ENCODE measurements at places on chromosomes 2 and 18.
A peak's percentile ranks its signal among the peaks of the same experiment; 100 is the strongest.

GRCh38 chr18:7608174-7608550, 41.0 kb downstream of the PTPRM start:
- no peak for DNase-seq

DNA sequence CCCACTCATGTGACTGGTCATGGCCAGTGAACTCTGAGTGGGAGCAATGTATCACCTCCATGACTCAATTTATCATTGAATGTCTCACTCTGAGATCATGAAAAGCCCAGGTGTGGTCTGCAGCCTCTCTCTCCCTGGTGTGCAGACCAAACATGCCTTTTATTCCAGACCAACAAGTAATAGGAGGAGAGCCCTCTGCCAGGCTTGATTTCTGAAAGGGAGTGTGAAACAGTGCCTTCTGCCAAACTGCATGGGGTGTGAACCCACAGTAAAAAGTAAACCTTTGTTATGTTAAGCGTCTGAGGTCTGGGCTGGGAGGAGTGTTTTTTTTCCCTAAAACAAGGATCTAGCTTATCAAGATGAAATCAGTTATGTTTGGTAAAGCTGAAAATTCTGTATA, 601.2 kb downstream of the ADCYAP1 start:
- no peak for DNase-seq

DNA sequence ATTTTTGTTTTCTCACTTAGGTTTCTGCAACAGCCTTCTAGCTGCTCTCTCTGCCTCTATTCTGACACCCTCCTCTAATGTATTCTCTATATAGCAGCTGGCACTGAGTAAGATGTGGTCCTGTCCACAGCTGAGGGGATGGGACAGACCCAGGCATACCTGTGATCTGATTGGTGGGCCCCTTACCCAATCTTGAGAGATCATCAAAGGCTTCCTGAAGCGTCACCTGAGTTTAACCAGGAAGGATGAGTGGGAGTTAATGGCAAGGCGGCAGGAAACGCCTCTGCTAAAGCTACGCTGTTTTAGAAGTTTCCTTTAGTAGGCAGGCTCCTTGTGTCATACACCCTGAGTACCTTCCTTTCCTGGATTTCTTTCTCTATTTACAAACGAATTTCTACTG, 5.7 kb upstream of the TET3 start:
- no peak for DNase-seq

- DNase-seq, result no peak
These were observed 12.0 kb upstream of the GALM start for GRCh38 chr2:38653715-38654527.

DNA sequence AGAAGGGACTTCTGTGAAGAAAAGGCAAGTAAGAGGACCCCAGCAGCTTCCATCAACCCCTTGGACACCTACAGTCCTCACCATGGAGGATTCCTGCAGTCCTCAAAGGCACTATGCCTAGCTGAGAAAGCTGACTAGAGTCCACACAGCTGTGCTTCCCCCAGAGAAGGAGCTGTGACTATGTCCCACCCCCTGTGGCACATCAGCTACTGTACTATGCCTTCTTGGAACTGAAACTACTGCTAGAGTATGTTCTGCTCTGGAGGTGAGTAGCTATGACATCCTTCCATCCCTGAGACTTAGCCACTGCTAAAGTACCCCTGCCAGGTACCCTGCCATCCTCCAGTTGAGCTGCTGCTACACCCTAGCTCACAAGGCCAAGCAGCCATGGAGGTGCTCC, 690.2 kb upstream of the CHAC2 start:
- DNase-seq, result no peak

- no peak for DNase-seq
These were observed 460.5 kb downstream of the ERBB4 start for GRCh38 chr2:212078103-212078502.

DNA sequence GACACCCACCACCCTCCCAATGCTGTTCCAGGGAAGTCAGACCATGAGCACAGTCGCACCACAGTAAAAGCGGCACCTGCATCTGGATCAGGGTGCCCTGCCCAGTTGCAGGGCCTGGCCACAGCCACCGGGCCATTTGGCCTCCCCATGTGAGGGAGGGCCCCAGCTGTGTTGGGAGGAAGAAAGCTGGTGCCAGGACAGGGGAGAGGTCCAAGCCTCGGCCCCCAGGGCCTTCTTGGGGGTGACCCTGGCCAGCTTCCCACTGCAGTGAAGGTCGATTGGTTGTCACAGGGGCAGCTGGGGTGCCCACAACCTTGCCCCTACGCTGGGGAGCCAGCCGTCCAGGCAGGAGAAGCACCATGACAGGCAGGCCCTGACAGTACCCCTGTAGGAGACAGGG, 183.2 kb upstream of the RAB6C start:
- no peak for DNase-seq

GRCh38 chr18:48215876-48216638, 193.1 kb downstream of the ZBTB7C start:
- no peak for DNase-seq

GRCh38 chr2:114286438-114286837, 156.0 kb upstream of the DPP10 start:
- no peak for DNase-seq

- DNase-seq, result no peak
These were observed 235.4 kb downstream of the NDUFA10 start for GRCh38 chr2:239789711-239790110.

GRCh38 chr2:104976603-104977120, 61.2 kb upstream of the MRPS9 start:
- DNase-seq, result no peak

DNA sequence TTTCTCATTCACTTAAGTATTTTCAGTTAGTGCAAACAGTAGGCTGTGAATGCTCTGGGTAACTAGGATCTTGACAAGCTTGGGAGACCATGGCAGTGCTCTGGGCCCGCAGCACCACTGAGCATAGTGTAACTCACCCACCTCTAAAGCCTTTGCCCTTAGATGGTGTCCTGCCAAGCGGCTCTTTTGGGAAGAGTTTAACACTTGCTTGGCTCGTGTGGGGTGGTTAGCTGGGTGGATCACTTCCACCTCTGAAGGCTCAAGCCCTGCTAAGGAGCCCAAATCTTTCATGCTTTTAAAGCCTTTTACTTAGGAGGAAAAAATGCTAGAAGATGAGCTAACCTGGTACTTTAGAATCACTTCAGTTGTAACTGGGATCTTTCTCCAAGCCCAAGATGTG, 33.9 kb downstream of the PTPN18 start:
- no peak for DNase-seq

DNA sequence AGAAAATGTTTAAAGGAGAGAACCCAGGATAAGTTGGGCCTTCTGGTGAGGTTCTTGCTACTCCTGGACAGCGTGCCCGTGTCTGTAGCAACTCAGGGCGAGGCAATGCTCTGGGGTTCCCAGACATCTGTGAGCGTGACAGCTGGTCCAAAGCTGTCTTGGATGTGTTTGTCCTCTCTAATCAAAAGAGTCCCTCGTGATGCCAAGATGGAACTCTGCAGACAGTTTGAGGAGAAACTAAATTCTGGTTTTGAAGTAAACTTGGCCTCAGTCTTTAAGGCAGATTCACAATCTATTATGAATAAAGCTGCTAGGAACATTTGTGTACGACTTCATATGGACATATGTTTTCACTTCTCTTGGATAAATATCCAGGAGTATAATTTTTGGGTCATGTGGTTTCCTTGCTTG, 47.3 kb downstream of the TMEM17 start:
- DNase-seq, result no peak

- DNase-seq, result no peak
These were observed 156.7 kb downstream of the SLC4A3 start for GRCh38 chr2:219784178-219784577.

DNA sequence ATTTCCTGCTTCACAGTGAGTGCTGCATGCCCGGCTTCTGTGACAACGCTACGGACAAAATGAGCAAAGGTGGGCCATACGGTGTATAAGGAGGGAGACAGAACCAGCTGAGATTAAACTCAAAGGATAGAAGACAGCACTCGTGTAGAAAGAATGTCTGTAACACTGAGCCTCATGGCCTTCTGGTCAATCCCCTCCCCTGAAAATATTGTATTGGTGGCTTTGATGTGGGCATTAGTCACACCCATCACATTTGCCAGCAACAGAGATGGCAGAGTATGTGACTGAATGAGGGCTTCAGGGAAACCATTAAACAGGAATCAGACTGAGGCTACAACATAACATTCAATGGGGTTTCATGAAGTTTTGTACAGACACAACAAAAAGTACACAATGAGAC, 287.8 kb upstream of the CCDC68 start:
- DNase-seq, result no peak

- no peak for DNase-seq
These were observed 84.0 kb downstream of the DPP4 start for GRCh38 chr2:161990036-161990435.

GRCh38 chr2:24121469-24121868, 1.7 kb downstream of the PFN4 start:
- DNase-seq, result no peak

- DNase-seq, result no peak
These were observed 42.6 kb downstream of the MYO1B start for GRCh38 chr2:191287820-191288219.

DNA sequence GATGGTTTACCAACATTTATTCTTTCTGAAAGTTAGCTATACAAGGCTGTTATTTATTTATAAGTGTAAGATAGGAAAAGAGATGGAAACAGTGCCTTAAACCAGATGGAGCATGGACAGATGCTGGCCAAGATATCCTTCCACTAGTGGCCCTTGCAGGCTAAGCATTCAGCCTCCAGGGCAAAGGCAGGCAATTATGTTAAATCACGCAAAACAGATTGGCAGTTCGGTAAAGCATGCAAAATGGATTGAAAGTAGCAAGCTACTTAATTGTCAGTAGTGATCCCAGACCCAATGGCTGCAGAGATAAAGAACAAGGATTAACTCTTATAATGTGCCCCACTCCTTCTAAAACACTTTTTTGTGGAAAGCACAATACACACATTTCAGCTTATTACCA, 105.4 kb upstream of the MAP4K3 start:
- no peak for DNase-seq

GRCh38 chr2:217099561-217099960, 239.7 kb upstream of the TNP1 start:
- no peak for DNase-seq

GRCh38 chr2:186984481-186984880, 135.5 kb upstream of the ZSWIM2 start:
- DNase-seq, result no peak

DNA sequence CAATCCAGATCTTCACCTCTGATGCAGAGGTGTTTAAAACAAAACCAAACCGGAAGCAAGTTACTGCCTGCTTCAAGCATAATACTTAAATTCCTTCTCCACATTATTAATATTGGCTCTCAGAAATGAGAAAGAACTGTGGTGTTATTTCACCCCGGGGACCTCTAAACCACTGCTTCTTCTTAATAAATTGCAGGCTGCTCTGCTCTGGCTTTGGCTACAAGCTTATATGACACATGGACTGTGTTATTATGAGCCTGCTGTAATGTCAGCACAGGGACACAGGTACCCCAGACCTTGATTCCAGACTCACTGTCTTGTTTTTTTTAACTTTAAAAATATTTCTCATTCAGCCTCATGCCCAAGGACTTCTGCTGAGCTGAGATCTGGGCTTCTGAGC, 45.1 kb downstream of the ST6GAL2 start:
- no peak for DNase-seq

- DNase-seq, result no peak
These were observed 255.1 kb downstream of the EIPR1 start for GRCh38 chr2:3122525-3122924.

- peak; percentile 77 for DNase-seq
These were observed 163.9 kb downstream of the LDLRAD4 start for GRCh38 chr18:13382366-13382953.

DNA sequence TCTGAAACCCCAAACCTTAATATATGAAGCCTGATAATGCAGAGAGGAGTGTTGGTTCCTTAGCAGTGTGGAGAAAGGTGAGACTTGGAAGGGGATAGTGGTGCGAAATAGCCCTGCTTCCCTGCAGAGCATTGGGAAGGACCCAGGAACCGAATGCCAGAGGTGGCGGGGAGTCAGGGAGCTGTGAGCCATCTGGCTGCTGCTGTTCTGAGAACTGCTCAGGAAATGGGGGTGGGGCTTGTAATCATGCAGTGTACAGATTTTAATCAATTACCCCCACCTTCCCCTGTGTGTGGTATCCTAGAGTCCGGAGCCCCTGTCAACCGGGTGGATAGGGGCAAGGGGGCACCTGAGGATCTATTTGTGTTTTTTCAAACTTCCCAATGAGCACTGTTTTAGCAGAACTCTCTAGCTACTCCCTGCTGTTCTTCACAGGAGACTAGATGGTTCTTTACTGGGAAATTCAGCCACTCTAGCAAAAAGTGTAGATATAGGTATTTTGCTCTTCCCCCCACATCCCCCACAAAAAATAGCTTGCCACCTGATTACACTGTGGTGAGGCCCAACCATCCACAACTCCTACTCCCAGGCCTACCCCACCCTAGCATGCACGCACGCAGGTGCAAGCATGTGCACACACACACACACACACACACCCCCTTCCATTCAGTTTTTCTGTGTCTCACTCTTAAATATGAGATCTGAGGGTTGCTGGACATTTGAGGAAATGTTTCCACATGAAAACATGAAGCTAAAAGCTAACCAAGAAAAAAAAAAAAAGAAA, 30.1 kb upstream of the MBOAT2 start:
- no peak for DNase-seq

GRCh38 chr2:202609381-202610145, 25.2 kb upstream of the FAM117B start:
- DNase-seq, result no peak

DNA sequence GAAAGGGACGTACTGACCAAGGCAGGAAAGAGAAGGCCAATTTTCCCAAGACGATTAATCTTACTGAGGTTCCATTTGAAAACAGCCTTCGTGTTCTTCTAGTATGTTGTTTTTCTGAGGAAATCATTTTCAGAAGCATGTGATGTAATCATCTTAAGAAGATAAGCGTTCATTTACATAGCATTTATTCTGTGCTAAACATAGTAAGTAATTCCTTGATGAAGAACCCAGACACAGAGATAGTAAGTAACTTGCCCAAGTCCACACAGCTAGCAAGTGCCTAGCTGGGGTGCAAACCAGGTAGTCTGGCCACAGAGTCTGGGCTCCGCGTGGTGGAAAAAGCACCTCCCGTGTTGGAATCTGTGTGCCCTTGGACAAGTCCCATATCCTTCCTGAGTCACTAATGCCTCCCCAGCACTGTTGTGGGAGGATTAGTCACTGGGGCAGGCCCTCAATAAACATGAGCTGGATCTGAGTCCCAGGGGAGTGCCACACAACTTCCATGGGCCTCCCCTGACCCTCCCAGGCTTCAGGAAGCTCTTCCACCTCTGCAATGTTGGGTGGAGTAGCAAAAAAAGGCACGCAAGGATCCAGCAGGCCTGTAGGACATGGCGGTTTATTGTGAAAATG, 26.9 kb upstream of the ASAP2 start:
- no peak for DNase-seq

- no peak for DNase-seq
These were observed 27.6 kb upstream of the ASB1 start for GRCh38 chr2:238399094-238399493.

- no peak for DNase-seq
These were observed 31.1 kb upstream of the ATP6V1B1 start for GRCh38 chr2:70904371-70905216.

DNA sequence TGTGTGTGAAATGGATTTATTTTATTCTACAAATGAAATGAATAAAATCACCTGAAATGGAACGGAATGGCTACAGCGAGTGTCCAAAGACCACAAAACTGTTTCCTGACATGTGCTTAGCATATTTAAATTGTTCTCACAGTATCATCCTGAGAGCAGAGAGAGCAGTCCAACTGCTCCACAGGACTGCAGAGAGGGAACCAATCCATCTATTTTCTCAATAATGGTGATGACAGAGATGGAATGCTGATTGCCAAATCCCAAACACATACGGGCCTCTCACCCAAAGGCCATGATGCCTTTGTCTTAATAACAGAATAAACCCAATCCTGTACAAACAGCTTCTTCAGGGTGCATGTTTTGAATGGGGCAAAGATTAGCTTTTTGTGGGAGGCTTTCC, 41.1 kb downstream of the STAT1 start:
- no peak for DNase-seq
